ENCODE measurements at places on chromosomes 5 and 9. TPM values are rescaled to one million over a fixed set of nuclear protein-coding genes. Genes with fewer than 3 reads are reported as not detected.

DNA sequence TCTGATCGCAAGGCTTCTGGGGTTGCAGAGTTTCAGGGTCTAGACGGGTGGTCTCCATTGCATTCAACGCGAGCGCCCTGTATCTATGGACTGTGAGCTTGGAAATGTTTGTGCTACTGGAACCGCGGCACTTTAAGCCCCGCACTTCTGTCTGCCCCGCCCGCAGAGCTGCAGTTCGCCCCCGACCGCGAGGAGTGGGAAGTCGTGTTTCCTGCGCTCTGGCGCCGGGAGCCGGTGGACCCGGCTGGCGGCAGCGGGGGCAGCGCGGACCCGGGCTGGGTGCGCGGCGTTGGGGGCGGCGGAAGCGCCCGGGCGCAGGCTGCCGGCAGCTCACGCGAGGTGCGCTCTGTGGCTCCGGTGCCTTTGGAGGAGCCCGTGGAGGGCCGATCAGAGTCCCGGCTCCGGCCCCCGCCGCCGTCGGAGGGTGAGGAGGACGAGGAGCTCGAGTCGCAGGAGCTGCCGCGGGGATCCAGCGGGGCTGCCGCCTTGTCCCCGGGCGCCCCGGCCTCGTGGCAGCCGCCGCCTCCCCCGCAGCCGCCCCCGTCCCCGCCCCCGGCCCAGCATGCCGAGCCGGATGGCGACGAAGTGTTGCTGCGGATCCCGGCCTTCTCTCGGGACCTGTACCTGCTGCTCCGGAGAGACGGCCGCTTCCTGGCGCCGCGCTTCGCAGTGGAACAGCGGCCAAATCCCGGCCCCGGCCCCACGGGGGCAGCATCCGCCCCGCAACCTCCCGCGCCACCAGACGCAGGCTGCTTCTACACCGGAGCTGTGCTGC, 1.0 kb downstream of the ADAMTS19 start:
- peaks cover 58% of the 10 kb centered on the region for H3K27me3 ChIP-seq
- H3K36me3 ChIP-seq: no peaks in the 10 kb centered on the region
- H3K4me3 ChIP-seq: no peak overlapping the region
- DNase-seq: no peak
- H3K4me1 ChIP-seq: peaks cover 9% of the 10 kb centered on the region
- no peak overlapping the region for H3K27ac ChIP-seq

DNA sequence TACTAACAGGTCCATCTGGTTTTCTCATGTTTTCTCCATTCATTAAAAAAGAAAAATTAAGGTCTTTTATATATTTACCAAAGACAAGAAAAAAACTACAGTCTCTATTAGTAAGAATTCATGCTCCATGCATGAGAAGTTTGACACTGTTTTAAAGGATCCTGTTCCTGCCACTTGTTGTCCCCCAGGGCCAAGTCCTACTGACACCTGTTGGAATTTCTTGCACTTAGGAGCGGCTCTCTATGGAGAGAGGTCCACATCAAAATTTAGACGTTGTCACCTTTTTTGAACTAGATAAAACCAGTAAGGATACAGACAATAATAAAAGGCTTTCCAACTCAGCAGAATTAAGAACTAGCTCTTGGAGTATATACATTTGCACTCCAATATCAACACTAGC, 42.3 kb downstream of the PWWP2A start:
- no peak overlapping the region for H3K27ac ChIP-seq
- H3K4me3 ChIP-seq: no peak overlapping the region
- no peak for DNase-seq
- H3K27me3 ChIP-seq: no peaks in the 10 kb centered on the region

GRCh38 chr5:139906661-139907060, 111.1 kb downstream of the PSD2 start:
- no peak overlapping the region for H3K4me3 ChIP-seq
- no peak overlapping the region for H3K27ac ChIP-seq
- peaks cover 76% of the 10 kb centered on the region for H3K27me3 ChIP-seq
- peaks cover 10% of the 10 kb centered on the region for H3K4me1 ChIP-seq

GRCh38 chr9:105345626-105346025, 101.2 kb downstream of the SLC44A1 start:
- no peak overlapping the region for H3K4me3 ChIP-seq
- no peaks in the 10 kb centered on the region for H3K27me3 ChIP-seq
- H3K4me1 ChIP-seq: no peaks in the 10 kb centered on the region
- H3K27ac ChIP-seq: no peak overlapping the region

- no peak overlapping the region for H3K4me3 ChIP-seq
- DNase-seq: no peak
- H3K4me1 ChIP-seq: peaks cover 3% of the 10 kb centered on the region
- H3K36me3 ChIP-seq: no peaks in the 10 kb centered on the region
Observed at GRCh38 chr9:26243726-26244125, 565.5 kb upstream of the TUSC1 start.

DNA sequence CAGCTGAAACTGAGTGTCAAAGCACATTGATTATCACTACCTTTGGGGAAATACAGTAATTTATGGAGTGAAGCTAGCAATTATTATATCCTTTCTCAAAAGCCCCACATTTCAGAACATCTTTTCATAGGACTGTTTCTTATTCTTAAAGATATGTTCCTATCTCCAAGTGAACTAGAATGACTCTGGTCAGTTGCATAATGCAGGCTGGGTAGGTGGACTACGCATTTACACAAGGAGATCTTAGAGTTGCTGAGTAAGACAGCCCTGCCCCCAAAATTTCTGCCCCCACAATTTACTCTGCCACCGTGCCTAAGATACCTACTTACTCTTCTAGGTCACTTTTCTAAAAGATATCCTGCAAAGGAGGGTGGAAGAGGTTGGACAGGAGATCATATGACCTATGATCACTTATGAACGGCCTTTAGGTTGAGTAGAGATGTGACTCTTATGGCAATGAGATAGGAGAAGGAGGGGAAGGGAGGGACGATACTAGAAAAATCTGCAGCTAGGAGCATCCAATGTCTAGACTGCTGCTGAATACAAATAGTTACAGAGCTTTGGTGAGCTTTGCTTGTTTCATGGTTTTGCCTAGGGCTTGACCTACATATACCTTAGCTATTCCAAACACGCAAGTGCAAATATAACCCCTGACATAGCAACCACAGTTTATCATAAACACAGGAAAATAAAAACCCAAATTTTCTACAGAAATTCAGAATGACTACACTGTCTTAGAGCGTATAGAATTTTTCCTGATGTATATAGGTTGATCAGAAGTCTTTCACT, 121.7 kb downstream of the GLIS3 start:
- H3K36me3 ChIP-seq: no peaks in the 10 kb centered on the region
- H3K27ac ChIP-seq: no peak overlapping the region
- no peak for DNase-seq
- no peak overlapping the region for H3K4me3 ChIP-seq

- peaks cover 2% of the 10 kb centered on the region for H3K36me3 ChIP-seq
- H3K4me3 ChIP-seq: no peak overlapping the region
- no peak overlapping the region for H3K27ac ChIP-seq
- no peaks in the 10 kb centered on the region for H3K4me1 ChIP-seq
- no peaks in the 10 kb centered on the region for H3K27me3 ChIP-seq
Observed at GRCh38 chr9:105621001-105621400, 41.3 kb upstream of the TAL2 start.

ADAMTS13 gene
- total RNA-seq: 0.24 TPM

Data from SJSA1 (cell line).